ENCODE measurements at places on chromosomes 5 and 9.

- DNase-seq = no peak
Observed at GRCh38 chr5:150464554-150465012, 15.0 kb upstream of the RPS14 start.

- peak; percentile 73 for DNase-seq
Observed at GRCh38 chr5:76641514-76642120, 18.4 kb upstream of the F2RL2 start.

DNA sequence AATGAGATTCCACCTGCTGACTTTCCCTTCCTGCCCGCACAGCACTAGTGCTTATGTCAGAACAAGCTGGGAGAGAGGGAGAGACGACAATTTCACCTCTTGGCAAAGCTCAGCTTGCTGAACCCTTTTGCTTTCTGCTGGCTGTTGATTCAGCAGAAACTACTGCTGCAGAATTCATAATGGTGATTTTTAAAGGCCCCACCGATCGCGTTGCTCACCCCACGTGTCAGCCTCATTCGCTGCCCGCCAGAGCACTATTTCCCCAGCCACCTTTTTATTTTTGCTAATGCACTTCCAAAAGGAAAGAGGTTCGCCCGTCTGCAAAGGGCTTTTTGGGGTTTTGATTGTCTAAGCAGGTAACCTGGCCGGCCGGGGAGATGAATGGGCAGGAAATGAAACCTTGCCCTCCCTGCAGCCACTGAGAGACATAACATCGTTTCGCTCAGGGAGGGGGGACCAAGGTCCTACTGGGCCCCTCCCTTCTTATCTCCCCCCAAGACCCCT, 1.3 kb downstream of the PPP2R2B start:
- DNase-seq = no peak

- no peak for DNase-seq
Observed at GRCh38 chr5:74946471-74946870, 80.3 kb upstream of the FAM169A start.

DNA sequence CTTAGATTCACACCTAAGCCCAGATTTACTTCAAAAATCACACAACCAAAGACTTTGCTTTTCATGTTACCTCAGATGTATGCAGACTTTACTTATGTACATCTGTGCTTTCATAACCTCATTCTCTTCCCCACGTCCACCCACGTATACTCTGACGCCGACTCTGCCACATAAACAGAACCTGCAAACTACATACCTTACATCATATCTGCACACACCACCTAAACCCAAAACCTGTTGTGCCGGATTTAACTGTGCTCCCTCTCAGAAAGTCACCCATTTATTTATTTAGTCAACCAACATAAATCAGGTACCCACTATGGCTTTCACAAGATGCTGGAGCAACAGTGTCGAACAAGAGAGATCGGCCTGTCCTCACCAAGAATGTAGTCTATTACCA, 1.0 kb upstream of the DPYSL3 start:
- no peak for DNase-seq

DNA sequence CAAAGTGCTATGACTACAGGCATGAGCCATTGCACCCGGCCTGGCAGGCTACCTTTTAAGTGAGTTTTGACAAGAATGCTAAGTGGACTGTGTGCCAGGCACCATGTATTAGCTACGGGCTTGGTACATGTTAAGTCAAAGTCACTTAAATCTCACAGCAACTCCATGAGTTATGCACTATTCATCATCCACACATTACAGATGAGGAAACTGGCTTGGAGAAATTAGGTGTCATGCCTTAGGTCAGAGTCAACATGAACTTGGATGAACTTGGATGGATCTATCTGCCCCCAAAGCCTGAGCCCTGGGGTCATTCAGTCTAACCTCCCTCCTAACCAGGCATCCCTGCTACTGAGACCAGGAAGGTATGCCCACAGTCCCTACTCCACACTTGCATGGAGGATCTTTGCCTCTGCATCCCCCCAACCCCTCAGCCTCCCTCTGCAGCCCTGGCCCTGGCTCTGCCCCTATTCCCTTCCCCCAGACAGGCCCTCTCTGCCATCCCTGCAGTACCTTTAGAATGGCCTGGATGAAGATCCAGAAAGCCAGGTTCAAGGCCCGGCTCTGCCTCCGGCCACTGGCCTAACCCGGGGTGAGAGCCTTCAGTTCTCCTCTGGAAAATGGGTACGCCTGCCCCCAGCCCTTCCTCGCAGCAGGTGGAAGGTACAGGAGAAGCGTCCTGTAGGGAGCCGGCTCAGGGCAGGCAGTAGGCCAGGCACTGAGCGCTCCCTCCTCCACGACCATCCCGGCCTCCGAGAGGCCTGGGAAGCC, 685 bp upstream of the ADGRD2 start:
- no peak for DNase-seq

DNA sequence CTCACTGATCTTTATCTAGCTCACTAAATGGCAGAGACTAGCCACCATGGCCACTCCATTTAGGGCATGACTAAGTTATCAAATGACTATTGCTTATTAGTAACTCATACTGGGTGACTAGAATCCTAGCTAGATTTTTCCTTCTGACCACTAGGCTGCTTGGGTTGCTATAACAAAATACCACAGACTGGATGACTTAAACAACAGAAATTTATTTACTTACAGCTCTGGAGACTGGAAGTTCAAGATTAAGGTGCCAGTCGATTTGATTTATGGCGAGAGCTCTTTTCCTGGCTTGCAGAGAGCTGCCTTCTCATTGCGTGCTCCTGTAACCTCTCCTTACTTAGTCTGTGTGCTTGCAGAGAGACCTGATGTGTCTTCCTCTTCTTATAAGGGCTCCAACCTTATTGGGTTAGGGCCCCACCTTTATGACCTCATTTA, 55.0 kb upstream of the APC start:
- no peak for DNase-seq

GRCh38 chr5:110865400-110866094, 126.7 kb downstream of the SLC25A46 start:
- no peak for DNase-seq

DNA sequence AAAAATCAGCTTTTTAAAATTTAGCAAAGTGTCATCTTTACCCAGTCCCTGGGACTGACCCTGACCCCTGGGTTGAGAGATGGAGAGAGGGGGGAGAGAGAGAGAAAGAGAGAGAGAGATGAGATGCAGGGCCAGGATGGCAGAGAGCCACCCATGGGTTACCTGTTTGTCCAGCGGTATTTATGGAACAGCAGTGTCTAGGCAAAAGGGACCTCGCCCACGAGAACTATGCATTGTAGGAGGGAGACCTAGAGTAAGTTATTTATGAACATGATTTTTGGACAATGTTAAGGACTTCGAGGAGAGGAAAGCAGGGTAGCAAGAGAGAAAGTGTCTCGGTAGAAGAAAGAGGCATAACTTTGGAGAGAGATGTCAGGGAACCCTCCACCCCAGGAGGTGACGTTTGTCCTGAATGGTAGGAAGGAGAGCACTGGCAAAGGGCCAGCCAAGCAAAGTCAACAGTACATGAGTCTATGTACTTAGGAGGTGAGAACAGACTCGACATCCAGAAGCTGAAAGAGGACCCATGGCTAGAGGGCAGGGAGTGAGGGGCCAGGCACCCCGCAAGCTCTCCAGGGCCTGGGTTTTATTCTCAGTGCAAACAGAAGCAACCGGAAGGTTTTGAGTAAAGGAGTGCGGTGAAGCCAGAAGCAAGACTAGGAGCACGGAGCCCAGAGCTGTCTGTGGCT, 30.5 kb upstream of the MSX2 start:
- DNase-seq = no peak

DNA sequence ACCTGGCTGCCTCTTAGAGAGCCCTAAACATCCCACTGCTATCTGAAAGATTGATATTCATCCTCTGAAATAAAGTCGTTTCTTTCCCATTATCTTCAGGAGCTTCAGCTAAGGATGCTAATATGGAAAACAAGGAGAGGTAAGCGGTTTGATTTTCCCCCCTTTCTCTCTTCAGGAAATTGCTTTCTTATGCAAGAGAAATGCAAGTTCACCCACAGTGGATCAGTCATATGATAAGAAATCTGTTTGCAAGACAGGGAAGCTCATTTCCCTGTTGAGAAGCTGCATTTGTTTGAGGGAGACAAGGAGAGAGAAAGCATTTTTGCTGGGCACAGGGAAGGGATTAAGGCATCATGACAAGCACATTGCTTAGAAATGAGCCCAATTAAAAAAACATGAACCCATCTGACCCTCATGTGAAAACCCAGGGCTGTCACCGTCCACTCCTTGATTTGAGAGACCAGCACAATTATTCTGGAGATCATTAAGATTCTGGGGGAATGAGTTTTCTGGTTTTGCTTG, 53.7 kb upstream of the BOD1 start:
- DNase-seq = no peak

GRCh38 chr5:91255396-91256141, 127.5 kb downstream of the ARRDC3 start:
- DNase-seq = no peak

DNA sequence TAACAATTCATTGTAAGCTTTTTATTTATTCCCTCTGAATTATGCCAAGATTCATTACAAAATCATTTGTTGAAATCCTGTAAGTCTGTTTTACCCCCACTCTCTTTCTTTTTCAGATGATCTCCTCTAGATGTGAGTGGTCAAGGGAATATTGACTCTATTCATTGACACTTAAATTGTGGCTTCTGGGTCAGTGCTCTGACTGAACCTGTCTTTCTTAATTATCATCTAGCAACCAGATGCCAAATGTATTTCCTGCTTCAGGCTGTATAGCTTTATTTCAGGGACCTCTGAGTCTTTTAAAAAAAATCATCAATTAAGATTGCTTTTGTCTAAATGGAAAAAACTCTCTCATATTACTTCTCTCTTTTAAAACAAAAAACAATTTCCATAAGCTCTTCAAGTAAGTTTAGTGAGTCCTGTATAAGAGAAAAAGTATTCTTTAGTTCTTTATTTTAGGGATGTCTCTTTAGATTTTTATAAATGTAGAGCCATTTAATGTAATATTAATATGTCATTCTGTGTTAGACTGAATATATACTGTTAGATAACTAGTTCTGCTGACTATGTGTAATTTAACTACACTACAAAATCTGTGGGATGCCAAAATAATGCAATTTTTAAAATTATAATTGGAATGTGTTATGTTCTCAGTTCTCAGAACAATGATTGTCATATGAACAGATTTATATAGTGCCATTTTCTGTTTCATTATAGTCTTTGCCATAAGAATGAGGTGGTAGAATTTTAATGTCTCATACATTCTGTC, 645.8 kb upstream of the EDIL3 start:
- no peak for DNase-seq

- no peak for DNase-seq
Observed at GRCh38 chr5:141465351-141465750, 10.4 kb upstream of the PCDHGC3 start.

DNA sequence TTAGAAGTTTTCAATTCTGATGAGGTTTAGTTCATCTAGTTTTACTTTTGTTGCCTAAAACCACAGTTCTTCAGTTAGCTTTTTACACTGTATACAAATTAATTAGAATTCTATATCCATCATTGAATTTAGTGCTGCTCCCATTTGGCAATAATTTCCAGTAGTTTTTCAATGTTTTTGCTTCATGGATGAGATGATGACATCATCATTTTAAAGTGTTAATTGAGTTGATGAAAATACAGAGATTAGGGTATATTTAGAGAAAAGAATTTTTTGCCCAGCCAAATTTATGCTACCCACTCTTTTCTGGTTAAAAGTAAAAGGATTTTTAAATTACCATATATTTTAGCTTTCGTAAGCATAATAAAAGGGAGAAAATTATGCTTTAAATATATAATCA, 323.8 kb downstream of the TMEM167A start:
- DNase-seq = no peak

- no peak for DNase-seq
Observed at GRCh38 chr5:69492923-69493395, 369 bp downstream of the OCLN start.

- no peak for DNase-seq
Observed at GRCh38 chr5:51832934-51833470, 449.8 kb downstream of the ISL1 start.

- no peak for DNase-seq
Observed at GRCh38 chr5:169850409-169850808, 129.9 kb downstream of the INSYN2B start.

GRCh38 chr9:78598120-78598519, 301.2 kb downstream of the PSAT1 start:
- DNase-seq = no peak

GRCh38 chr9:4143936-4144717, 155.7 kb downstream of the GLIS3 start:
- DNase-seq = no peak

- DNase-seq = no peak
Observed at GRCh38 chr9:117268847-117269446, 145.9 kb downstream of the ASTN2 start.

DNA sequence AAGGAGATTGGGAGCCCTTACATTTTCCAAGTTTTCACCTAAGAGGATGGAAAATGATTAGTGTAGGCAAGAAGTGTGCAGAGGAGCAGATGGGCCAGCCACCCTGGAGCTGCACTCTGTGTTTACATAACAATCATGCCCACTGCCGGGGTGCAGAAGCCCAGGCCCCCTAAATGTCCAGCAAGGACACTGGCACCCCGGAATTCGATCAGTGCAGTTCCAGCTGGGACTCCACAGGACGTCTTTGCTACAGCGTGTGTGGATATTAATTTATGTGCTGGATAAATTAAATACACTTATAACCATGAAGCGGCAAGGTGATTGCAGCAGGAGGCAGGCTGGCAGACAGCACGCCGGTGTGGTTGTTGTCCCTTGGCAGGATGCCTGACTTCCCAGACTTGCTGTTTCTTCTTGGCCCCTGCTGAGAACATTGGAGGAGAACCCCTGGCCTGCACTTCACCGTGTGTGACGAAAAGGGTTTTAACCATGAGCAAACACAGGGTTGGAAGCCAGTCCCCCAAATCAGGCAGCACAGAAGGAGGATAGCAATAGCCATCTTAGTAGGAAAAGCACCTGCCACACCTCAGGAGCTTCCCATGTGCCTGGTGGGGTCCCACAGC, 73.7 kb downstream of the GADD45G start:
- no peak for DNase-seq

DNA sequence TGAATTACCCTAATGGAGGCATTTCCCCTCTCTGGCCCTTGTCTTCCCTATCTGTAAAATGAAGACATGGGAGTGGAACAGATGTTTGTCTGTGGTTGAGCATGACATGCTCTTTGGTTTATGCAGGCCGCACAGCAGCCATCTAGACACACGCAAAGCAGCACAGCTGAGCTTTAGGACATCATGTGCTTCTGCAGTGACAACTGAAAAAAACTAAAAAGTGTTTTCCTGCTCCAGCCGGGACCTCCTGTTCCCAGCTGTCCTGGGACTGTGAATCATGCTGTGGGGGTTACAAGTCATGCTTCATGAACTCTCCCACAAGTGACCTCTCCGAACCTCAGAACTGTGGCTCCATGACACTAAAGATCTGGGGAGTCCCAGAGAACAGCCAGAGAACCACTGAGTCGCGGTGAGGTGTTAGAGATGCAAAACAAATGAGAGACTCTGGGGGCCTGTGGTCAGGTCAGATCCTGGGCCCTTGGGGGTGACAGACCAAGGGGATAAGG, 1.7 kb downstream of the SMIM3 start:
- DNase-seq = no peak

DNA sequence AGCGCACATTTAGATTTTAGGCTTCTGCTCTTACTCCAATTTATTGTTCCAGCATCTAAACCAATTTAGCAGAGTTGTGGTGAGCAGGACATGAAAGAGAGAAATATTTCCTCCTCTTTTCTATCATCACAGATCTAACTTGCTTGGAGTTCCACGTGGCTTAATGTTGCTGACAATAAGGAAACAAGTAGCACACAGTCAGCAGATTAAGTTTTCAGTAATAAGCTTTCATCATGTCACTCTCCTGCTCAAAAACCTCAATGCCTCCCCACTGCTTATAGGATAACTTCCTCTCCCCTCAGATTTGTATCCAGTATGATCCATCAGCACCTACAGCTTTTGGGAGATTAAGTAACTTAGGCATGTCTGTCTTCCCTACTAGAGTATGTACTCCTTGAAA, 10.4 kb upstream of the SSBP2 start:
- DNase-seq = no peak
